ENCODE measurements at places on chromosomes 4 and X.

- DNase-seq = no peak
These were observed 25.0 kb downstream of the FLNA start for GRCh38 chrX:154349359-154349935.

- no peak for DNase-seq
These were observed 210.3 kb upstream of the SPIN4 start for GRCh38 chrX:63561425-63561824.

- no peak for DNase-seq
These were observed 18.0 kb downstream of the FAM9A start for GRCh38 chrX:8783097-8783713.

DNA sequence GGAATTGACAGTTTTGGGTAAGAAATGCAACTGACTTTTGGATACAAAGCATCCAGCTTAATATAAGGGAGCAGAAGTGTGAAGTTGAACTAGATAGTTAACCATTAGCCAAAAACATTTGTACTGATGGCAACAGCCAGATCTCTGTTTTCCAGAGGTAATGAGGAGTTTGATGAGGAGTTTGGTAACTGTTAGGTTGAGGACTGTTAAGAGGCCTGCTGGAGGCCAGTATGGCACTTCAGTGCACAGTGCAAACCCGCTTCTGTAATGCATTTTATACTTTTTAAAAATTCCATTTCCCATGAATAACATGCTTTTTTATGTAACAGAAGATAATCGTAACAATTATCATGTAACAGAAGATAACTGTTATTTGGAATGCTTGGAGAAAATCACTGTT lies 30.0 kb downstream of the CDKL5 start:
- no peak for DNase-seq

DNA sequence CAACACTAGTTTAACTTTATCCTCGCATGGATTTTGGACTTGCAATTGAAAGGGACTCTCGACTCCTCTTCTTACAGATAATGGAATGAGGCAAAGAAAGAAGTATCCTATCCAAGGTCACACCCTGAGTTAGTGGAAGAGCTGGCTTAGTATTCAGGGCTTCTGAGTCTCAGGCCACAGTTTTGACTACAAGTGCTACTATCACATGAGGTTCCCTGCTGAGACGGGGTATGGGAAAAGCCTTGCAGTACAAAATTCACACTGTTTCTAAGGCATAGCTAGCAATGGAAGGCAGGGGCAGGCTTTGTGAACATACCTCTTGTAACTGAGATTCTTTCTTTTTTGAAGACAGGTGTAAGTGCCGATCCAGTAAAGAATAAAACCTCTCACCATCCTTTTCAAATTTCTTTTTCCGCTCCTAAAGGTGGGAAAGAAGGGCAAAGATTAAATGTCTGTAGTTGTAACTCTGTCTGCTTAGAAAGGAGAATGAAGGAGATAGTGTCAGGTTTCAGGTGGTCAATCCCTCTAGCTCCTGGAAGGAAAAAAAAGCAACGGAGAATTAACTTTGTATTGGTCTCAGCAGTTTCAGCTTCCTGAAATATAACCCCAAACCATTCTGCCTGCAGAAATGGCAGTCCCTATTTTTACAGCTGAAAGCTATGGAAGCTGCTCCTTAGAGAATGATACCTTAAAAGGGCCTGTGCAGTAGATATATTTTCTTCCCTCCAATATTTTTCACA lies 199.0 kb downstream of the OPHN1 start:
- DNase-seq = no peak

DNA sequence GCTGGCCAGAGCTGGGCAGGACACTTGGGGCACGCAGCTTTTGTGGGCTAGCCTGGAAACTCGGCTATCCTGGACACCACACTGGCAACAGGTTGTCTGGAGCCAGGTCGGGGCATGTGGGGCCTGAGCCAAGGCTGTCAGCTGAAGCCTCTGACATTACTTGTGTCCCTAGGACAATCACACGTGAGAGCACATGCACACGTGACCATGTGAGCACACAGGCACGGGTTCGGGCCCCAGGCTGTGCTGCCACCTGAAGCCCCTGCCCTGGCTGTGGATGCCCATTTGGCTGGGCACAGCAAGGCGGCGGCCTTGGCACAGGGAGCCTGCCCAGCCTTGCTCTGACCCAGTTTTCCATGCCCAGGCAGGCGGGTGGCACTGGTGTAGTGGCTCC lies 8.7 kb upstream of the FGFR3 start:
- no peak for DNase-seq

DNA sequence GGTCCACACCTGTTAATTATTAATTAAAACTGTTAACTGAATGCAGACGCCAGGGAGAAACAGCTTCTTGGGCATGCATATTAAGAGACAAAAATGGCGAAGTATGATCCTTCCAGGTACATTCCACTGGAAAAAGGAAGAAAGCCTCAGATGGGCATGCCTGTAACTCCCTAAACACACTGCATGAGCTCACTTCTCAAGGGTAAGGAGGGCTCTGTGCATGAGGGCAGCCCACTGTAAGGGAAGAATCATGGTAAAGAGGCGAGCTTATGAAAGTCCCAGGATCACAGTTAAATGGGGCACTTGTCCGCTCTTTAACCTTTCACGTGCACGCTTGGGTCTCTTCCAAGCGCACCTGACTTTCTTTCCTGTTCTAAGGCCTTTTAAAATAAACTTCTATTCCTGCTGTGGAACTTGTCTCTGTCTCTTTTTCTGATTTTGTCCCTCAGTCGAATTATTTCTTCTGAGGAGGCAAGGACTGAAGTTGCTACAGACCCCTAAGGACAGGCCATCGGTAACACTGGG lies 321.7 kb downstream of the PPP1R2C start:
- no peak for DNase-seq

GRCh38 chrX:2391869-2392606 lies 108.7 kb downstream of the DHRSX start:
- no peak for DNase-seq

GRCh38 chr4:165621983-165622382 lies 243.2 kb downstream of the CPE start:
- no peak for DNase-seq

DNA sequence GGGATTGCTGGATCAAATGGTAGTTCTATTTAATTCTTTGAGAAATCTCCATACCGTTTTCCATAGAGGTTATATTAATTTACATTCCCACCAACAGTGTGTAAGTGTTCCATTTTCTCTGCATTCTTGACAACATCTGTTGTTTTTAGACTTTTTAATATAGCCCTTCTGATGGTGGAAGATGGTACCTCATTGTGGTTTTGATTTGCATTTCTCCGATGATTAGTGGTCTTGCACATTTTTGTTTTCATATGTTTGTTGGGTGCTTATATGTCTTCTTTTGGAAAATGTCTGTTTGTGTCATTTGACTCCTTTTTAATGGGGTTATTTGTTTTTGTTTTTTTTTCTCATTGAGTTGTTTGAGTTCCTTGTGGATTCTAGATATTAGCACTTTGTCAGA lies 75.3 kb upstream of the PUDP start:
- DNase-seq = no peak

GRCh38 chr4:159268607-159269006 lies 165.7 kb downstream of the RAPGEF2 start:
- no peak for DNase-seq

DNA sequence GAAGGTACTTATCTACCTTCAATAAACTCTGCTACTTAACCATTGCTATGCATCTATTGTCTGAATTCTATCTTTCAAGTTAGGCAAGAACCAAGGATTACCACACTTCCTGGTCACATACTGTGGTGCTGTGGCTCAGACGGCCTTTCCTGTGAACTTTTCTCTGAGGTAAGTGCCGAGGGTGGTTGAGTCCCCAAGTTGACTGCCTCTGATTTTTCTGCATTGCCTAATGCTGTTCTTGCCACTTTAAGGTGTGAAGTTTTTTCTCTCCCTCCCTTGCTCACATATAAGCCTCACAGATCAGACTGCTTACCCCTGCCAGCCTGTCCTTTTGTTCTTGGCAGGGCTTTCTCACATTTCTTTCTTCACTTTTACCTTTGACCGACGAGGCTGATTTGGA lies 348.0 kb upstream of the POU3F4 start:
- DNase-seq = no peak

DNA sequence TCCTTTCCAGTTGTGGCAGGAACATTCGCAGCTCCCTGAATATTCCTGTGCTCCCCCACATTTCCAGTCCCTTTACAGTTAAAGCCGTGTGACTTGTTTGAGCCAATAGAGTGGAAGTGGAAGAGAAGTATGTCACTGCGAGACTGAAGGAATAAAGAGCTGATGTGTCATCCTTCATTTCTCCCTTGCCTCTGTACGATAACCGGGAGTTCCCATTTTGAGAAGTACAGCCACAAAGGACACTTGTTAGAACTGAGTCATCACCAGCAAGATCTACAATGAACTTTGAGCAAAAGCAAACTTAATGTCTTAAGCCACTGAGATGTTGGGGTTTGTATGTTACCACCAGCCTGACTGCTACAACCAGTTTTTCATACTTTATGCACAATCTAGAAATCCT lies 92.3 kb downstream of the SPRY1 start:
- no peak for DNase-seq

GRCh38 chrX:154488336-154489075 lies 1.9 kb downstream of the SLC10A3 start:
- DNase-seq = no peak

DNA sequence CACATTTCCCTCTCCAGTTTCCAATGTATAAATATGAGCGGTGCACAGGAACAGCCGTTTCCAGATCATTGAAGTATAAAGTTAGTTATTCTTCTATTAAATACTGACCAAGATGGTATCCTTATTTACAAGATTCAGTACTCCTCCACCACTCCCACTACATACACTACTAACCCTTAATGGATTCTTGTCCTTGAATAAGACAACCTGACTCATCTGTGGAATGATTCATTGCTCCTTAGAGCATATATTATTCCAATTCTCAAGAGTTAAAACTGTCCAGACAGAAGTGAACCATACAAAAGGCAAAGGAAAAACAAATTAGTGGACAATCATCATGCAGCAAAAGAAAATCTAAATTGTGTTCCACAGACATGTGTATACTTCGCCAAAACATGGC lies 373.3 kb downstream of the IDS start:
- DNase-seq = no peak

DNA sequence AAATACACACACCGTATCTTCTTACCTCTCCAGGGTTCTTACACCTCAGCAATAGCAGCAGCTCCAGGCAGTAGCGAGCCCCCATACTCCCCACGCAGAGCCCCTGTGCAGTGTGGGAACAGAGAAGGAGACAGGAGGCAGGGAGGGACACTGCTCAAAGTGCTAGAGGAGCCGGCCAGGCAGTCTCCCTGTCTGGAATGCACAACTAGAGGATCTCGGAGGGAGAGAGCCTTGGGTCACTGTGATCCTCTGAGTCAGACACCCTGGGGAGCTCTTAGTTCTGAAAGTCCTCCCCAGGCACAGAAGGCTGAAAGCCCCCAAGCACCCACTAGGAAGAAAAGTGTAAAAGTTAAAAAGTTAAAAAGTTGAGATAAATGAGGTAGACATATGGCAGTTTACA lies 16.0 kb downstream of the AMELX start:
- DNase-seq = no peak

- no peak for DNase-seq
These were observed 54.5 kb upstream of the C1QTNF7 start for GRCh38 chr4:15373363-15373762.

DNA sequence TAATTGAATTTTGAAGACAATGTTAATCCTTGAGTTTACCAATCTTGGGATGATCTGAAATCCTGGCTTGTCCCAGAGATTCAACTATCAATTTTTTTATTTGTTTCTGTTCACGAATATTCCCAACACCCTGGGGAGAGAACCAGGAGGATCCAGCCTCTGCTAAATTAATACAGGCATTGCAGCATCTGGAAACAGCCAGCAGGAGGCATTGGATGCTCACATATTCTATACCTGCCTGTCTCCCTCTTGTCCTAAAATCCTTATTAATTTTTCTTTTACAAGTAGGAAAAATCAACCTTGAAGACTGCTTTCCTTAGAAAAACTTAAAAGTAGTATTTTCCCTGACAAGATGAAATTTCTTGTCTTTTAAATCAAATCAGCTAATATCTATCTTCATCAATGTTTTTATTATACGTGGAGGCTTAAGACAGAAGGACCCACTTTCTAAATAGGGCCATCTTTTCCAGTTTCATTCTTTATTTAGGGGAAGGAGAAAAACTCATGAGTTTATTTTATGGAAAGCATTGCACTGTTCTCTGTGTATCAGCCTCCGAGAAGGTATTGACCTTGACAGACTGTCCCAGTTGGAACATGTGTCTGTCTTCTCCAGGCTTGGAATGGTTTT lies 102.4 kb downstream of the CLNK start:
- DNase-seq = no peak
